ENCODE measurements at places on chromosomes 2 and 18. TPM values are rescaled to one million over a fixed set of nuclear protein-coding genes. Genes with fewer than 3 reads are reported as not detected.

DNA sequence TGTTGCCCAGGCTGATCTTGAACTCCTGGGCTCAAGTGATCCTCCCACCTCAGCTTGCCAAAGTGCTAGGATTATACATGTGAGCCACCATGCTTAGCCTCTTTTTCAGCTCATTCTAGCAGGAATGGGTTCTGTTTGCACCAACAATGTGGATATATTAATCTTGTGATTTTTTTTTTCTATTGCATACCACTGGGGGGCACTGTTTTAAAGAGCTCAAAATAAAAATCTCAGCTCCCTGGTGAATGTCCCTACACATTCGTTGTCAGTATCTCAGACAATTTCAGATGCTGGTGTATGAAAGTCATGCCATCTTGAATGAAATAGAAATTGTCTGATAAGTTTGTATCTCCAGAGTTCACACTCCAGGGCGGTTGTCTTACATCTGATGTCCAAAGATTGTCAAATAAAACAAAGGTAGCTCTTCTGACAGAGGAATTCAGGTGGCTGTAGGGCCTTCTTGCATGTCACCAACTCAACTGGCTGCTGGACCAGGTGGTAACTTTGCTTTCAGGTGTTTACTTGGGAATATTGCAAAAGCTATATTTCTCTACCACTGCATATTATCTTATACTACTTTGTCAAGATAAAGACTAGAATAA lies 3.1 kb upstream of the MATN3 start:
- DNase-seq = no peak
- H3K36me3 ChIP-seq = no peaks in the 10 kb centered on the region
- peaks cover 20% of the 10 kb centered on the region for H3K4me1 ChIP-seq
- H3K4me3 ChIP-seq = no peak overlapping the region

DNA sequence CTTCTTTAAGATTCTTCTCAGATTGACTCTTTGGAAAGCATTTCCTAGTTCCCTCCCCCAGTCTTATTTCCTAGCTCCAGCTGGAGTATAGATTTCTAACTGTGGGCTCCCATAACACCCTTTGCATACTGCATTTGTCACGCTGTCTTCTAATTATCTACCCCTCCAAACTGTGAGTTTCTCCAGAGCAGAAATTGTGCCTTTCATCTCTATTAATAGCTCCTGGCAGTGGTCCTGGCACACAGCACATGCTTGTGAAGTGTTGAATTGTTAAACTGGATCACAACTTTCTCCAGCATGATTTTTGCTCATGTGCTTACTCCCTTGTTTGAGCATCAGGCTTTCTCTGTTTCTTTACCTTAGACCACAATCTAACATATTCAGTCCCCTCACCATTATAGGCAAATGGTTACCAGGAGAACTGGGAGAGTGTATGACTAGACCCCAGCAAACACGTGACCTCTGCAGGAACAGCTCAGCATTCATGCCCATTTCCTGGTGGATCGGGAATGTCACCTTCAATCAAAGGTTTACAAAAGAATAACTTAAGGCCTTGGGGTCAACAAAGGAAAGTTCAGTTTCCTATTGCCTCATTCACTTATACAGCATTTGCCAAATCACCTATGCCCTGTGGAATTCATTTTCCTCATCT lies 175.7 kb upstream of the TANK start:
- H3K36me3 ChIP-seq = no peaks in the 10 kb centered on the region
- H3K27ac ChIP-seq = no peak overlapping the region
- no peak overlapping the region for H3K4me3 ChIP-seq
- no peaks in the 10 kb centered on the region for H3K4me1 ChIP-seq
- no peak for DNase-seq

DNA sequence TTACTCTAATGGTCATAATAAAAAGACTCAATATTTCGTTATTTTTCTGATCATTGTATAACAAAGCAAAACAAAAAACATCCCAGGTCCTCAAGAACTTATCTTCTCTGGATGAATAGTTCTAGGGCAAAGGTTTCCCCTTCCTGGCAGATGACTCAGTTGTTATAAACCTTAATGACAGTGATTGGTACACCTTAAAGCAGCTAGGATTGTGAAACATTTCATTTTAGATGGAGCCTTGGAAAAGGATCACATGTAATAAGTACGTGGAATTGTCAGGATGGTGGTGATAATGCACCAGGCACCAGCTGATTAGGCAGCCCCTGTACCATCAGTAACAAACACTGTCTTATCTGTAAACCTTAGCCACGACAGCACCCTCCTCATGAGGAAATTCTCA lies 47.2 kb downstream of the MEP1B start:
- H3K4me3 ChIP-seq = no peak overlapping the region
- H3K27ac ChIP-seq = no peak overlapping the region
- no peaks in the 10 kb centered on the region for H3K4me1 ChIP-seq
- H3K36me3 ChIP-seq = no peaks in the 10 kb centered on the region
- H3K27me3 ChIP-seq = no peaks in the 10 kb centered on the region

DNA sequence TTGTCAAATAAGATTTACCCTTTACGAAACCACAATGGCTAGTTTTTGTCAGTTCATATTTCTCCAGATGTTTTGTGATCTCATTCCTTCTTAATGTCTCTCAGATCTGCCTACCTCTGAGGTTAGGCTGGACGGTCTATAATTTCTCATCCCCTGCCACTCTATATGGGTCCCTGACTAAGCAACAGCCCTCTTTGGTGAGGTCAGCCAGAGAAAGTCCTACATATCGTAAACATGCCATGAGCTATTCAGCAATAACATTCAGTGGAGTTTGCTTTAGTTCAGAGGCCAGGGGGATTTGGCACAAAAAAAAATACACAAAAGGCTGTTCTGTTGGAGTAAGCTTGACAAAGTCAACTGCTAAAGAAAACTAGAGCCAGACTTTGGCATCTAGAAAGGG lies 192.1 kb upstream of the NCKAP5 start:
- H3K27ac ChIP-seq = no peak overlapping the region
- no peaks in the 10 kb centered on the region for H3K27me3 ChIP-seq
- H3K36me3 ChIP-seq = no peaks in the 10 kb centered on the region
- H3K4me1 ChIP-seq = no peaks in the 10 kb centered on the region
- no peak for DNase-seq

- no peaks in the 10 kb centered on the region for H3K36me3 ChIP-seq
- H3K4me3 ChIP-seq = no peak overlapping the region
- no peak for DNase-seq
- no peaks in the 10 kb centered on the region for H3K4me1 ChIP-seq
Observed at GRCh38 chr2:74693213-74693612, 39.2 kb downstream of the SEMA4F start.

DNA sequence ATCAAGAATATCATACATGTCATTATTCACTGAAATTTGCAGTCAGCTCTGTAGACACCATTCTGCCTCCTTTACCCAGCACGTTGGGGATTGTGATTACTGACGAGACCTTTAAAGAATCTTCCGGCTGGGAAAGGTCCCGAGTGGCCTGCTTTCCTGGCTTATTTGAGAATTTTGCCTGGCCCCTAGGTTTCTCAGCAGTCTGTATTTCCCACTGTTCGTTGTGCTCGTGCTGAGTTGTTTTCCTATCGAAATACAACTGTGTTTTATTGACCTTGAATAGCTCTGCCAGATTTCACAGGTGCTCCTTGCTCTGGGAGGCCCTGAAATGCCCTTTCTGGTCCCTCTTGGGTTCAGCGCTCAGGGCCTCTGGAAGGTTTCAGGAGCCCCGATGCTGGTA lies 94.9 kb downstream of the AGAP1 start:
- no peak overlapping the region for H3K27ac ChIP-seq
- H3K27me3 ChIP-seq = no peaks in the 10 kb centered on the region
- no peaks in the 10 kb centered on the region for H3K36me3 ChIP-seq
- no peak overlapping the region for H3K4me3 ChIP-seq
- DNase-seq = no peak

DNA sequence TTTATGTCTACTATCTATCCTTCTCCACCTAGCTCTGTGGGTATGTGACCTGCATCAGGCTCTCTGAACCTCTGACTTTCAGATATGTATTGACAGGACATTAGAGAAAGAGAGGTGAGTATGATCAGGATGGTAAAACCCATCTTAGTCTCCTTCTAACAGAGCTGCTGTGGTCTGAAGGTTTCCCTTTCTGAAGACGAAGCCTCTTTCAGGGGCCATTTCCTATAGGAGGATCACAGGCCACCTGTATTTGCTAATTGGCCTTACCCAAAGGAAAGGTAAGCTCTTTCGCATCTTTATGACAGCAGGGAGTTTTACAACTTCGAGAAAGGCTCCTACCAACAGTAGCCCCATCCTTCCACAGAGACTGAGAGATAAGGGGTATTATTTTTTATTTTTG lies 442.9 kb downstream of the KCNJ3 start:
- H3K27me3 ChIP-seq = no peaks in the 10 kb centered on the region
- no peak overlapping the region for H3K4me3 ChIP-seq
- DNase-seq = no peak
- no peak overlapping the region for H3K27ac ChIP-seq

DNA sequence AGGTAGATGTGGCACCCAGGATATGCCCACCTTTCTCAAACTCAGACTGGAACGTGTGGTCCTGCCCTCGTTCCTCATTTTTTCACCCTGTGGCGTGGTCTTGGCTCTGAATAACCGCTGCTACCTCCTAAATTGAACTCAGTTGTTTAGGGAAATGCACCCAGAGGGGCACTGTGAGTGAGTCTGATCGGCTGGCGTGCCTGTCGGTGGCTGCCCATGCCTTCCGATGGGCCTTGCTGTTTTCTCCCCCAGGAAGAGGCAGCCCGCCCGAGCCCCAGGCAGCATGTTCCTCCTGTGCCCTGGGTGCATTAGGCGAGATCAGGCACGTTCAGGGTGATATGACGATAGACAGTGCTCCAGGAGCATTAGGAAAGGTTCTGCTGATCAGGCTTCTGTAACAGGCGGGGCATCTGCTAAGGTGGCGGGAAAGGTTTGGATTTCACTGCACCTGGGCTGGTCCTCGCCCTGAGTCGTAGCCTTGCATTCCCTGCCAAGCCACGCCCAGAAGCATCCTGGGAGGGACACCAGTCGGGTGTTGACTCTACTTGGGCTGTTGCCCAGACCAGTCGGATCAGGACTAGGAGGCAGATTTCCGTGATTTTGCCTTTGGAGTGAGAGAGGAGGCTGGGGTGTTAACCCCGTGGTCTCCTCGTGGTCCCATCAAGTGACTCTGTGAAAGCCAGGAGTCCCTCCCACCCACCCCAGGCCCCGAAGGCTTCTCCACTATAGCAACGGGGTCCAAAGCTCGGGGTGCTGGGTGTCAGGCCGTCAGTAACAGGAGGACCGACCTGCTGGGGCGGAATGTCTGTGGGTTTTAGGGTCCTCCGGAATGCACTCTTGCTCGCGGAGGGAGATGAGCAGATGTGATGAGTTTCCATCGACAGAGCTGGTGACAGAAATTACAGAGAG lies 75.1 kb downstream of the SH3BP4 start:
- no peaks in the 10 kb centered on the region for H3K36me3 ChIP-seq
- no peaks in the 10 kb centered on the region for H3K27me3 ChIP-seq
- peak; percentile 76 for DNase-seq
- H3K27ac ChIP-seq = no peak overlapping the region
- no peak overlapping the region for H3K4me3 ChIP-seq
- H3K4me1 ChIP-seq = peaks cover 17% of the 10 kb centered on the region

- no peaks in the 10 kb centered on the region for H3K4me1 ChIP-seq
- no peaks in the 10 kb centered on the region for H3K27me3 ChIP-seq
- H3K4me3 ChIP-seq = no peak overlapping the region
- no peak for DNase-seq
- no peak overlapping the region for H3K27ac ChIP-seq
Observed at GRCh38 chr2:192719629-192720028, 524.9 kb upstream of the TMEFF2 start.

DNA sequence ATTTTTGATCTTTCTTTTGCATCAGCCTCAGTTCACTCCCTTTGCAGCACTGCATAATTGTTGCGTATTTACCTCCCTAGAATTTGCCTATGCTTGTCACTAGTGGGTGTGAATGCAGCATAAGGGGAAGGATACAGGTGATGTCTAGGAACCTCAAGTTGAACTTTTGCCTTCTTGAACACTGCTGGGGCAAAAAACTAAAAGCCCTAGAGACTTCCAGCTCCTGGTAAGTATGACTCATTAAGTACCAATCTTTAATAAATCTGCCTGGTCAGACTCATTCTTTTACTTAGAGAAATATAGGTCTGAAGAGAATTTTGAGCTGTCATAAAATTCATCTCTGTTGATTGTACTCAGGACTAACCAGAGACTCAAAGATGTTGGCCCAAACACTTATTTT lies 547.3 kb upstream of the FANCL start:
- no peaks in the 10 kb centered on the region for H3K36me3 ChIP-seq
- H3K4me3 ChIP-seq = no peak overlapping the region
- H3K4me1 ChIP-seq = no peaks in the 10 kb centered on the region
- no peak overlapping the region for H3K27ac ChIP-seq

DNA sequence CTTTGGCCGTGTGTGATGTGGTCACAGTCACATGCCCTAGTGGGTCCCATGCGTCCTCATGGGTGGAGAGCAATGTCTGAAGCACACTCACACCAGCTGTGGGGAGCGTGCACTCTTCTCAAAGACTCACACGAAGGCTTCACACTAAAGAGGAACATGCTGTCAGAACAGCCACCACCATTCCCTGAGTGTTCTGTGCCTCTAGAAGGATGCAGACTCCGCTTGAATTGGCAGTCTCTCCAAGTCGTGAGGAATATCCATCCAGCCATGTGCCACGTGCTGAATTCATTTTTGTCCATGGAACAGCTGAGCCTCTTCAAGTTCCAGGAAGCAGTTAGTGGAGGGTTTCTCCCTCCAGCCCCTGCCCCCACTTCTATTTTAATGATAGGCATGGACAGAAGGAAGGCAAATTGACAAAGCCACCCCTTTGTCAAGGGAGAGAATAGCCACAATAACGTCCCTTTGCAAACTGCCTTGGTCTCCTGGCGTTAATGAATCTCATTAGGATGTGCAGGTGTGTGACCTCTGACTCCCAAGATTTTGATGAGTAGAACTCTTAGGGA lies 464.3 kb upstream of the ID2 start:
- no peaks in the 10 kb centered on the region for H3K27me3 ChIP-seq
- no peaks in the 10 kb centered on the region for H3K36me3 ChIP-seq
- no peak for DNase-seq
- no peaks in the 10 kb centered on the region for H3K4me1 ChIP-seq
- no peak overlapping the region for H3K4me3 ChIP-seq

DNA sequence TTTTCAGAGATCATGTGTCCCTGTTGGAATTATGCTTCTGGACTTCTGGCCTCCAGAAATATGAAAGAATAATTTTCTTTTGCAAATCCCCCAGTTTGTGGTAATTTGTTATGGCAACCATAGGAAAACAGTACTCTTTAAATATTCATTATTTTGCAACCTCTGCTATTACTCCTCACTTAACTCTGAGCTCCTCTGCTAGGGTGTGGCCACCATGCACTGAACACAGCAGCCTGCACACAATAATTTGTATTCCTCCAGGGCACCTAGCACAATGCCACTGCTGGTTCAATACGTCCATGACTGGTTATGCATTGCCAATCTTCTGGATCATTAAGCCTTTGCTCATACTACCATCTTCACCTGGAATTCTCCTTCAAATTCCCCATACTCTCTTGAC lies 232.0 kb downstream of the CNTNAP5 start:
- H3K4me1 ChIP-seq = no peaks in the 10 kb centered on the region
- no peak overlapping the region for H3K4me3 ChIP-seq
- H3K27me3 ChIP-seq = no peaks in the 10 kb centered on the region

Gene EN1
- 0.15 TPM for total RNA-seq

Gene INHA
- not detected for total RNA-seq

Gene TSPYL6
- not detected for total RNA-seq

Gene FLACC1
- total RNA-seq = 6.8 TPM

Measured in lower lobe of right lung (tissue), 2 donors.